ENCODE measurements at places on chromosomes 6 and 20.

DNA sequence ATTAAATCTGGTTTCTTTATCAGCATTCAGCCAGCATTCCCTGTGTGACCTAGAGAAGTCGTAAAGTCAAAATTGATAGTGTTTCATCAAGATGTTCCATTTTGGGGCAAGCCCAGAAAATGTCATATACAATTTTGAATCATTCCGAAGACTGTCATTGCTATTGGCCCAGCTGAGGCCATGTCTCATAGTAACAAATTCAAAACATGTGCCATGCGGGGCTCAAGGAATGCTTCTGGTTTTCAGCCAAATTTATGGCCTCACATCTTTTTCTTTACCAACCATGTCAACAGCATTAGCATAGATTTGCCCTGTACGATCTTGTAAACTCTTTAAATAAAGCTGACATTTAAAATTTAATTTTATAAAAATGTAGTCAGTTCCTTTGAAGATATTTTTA is 314.7 kb downstream of the PAX1 start:
- DNase-seq = no peak

DNA sequence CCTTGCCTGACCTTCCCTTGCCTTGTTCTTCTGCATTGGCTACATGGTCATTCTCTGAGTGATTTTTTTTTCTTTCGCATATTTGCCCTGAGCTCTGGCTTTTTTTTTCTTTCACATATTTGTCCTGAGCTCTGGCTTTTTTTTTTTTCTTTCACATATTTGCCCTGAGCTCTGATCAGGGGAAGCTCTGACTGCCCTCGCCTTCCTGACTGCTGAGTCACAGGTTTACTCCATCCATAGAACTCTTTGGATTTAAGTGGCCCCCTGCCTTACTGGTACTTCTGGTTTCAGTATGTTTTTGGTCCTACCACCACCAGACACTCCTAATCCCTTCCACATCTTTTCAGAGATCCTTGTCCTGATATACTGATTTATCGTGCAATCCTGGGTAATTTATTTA is 201.1 kb downstream of the OGFRL1 start:
- DNase-seq = no peak

DNA sequence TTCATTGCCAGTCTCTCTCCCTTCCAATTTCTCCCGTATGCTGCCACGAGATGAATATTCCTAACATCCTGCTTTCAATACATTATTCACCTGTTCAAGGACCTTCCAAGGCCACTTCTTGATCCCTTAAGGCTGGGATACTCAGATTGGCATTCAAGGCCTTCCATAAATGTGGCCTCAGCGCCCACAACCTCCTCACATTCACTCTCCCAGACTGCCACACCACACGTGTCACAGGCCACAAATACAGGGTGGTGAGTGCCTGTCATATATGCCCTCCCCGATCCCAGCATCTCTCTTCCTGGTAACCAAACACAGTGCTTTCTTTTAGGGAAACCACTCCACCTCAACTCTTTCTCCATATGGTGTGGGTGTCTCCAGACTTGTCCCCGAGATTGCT is 55.5 kb downstream of the TTI1 start:
- DNase-seq = no peak

- DNase-seq = no peak
Observed at GRCh38 chr6:26457264-26457805, 420 bp upstream of the BTN2A1 start.

DNA sequence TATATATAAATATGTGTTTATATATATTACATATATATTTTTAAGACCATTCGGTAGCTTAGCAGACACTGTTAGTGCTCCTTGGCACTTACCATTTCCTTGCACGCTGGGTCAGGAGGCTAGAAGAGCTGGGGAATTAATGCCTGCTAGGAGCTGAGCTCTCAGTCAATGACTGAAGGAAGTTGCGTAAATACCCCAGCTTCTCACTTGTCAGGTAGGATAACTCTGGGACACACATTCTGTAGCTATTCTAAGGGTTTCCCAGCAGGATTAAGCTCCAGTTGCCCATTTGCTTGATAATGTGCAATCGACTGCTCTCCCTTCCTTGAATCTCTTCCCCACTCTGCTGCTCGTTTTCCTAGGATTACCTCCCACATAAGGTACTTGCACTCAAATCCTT is 15.7 kb upstream of the DNAAF9 start:
- no peak for DNase-seq

GRCh38 chr6:166244353-166245045 is 63.7 kb downstream of the PRR18 start:
- DNase-seq = no peak

GRCh38 chr6:118522422-118522821 is 25.7 kb upstream of the PLN start:
- DNase-seq = no peak
